CD4-positive, alpha-beta T cell (primary cell): ENCODE measurements at places on chromosomes 1 and 21. TPM values are rescaled to one million over a fixed set of nuclear protein-coding genes. Genes with fewer than 3 reads are reported as not detected.

GRCh38 chr1:245797592-245798348 lies 643.0 kb downstream of the KIF26B start:
- no peak for DNase-seq

The OTUD3 gene
- total RNA-seq, result 11.4 TPM

- no peak for DNase-seq
Measured at GRCh38 chr1:37234941-37235418, 200.7 kb upstream of the GRIK3 start.

- DNase-seq, result no peak
Measured at GRCh38 chr1:202958544-202959275, 598 bp upstream of the ADIPOR1 start.
